PC-9 (cell line): ENCODE measurements at places on chromosomes 4 and X. TPM values are rescaled to one million over a fixed set of nuclear protein-coding genes. Genes with fewer than 3 reads are reported as not detected.

DNA sequence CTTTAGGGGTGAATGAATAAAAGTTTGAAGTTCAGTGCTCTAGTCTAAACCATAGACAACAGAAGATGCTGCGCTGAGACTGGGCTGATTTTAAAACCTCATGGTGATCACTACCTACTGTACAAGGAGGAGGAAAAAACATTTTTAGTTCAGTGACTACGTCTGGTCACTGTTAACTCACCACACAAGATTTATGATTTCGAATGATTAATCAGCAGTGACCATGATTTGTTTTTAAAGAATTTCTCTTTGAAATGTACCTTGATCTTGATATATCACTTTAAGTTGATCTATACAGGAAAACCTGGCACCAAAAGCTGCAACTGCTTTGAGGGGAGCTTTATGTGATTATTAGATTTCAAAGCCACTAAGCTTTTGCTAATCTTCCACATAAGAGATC, 286.3 kb downstream of the PDGFC start:
- DNase-seq = no peak

DNA sequence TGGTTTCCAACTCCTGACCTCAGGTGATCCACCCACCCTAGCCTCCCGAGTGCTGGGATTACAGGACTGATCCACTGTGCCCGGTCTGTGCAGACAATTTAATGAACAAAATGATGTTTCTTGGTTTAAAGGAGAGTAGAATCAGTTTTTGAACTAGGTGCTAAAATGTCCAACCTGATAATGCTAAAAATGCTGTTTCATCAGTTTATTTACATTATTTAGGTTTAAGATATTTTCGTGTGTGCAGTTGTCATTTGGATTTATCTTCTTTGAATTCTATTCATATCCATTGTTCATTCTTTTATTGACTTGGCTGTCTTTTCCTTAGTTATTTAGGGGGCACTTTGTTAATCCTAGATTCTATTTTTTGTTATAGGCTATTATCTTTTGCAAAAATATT, 18.0 kb upstream of the GABRB1 start:
- no peak for DNase-seq

DNA sequence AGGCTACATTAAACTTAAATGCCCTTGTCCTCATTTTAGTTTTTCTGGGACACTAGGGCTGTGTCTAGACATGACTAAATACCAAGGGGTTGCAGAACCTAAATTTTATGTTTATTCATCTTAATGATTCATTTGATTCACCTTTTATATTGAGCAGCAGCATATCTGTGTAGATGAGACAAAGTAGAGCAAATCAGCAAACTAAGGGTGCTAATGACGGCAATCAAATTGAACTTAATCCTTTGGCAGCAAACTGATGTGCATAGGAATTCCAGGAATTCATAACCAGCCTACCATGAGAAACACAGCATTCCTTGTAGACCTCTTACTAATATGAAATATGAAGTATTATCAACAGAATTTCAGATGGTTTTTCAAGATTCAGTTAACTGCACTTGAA, 25.1 kb downstream of the EPHA5 start:
- no peak for DNase-seq

GRCh38 chrX:15804563-15804962, 14.3 kb downstream of the ZRSR2 start:
- DNase-seq = no peak

- no peak for DNase-seq
Measured at GRCh38 chrX:48540028-48540375, 488 bp downstream of the TBC1D25 start.

DNA sequence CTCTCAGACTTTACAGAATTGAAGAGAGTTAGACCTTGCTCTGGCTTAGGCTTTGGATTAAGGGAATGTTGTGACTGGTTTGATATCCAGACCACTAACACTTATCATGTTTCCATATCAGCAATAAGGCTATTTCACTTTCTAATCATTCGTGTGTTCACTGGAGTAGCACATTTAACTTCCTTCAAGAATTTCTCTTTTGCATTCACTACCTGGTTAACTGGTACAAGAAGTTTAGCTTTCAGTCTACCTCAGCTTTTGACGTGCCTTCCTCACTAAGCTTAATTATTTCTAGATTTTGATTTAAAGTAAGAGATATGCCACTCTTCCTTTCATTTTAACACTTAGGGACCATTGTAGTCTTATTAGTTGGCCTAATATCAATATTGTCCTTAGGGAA, 62.6 kb downstream of the CASP6 start:
- no peak for DNase-seq

The GRPR gene
- 1.1 TPM in 1 of 2 replicates, not detected in the other for total RNA-seq

DNA sequence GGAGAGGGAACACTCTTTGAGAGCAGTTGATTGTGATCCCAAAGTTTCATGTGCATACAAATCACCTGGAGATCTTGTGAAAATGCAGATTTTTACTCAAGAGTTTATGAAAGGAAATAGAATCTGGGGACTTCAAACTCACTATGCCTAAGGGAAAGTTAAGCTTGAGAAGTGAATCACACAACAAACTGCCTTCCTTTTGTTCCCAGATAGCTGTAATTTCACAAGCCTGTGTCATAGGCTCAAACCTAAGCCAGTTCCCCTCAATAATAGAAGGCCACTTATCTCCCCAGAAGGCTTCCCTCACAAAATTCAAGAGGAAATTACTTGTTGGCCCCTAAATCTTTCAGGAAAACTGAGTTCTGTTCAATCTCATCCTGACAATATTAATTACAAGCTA, 132.8 kb upstream of the MAGEB16 start:
- no peak for DNase-seq

GRCh38 chrX:16664626-16665025, 14.7 kb downstream of the S100G start:
- no peak for DNase-seq

- no peak for DNase-seq
Measured at GRCh38 chrX:113954297-113954696, 629.6 kb upstream of the HTR2C start.

- DNase-seq = no peak
Measured at GRCh38 chr4:8199594-8200301, 658 bp downstream of the SH3TC1 start.

DNA sequence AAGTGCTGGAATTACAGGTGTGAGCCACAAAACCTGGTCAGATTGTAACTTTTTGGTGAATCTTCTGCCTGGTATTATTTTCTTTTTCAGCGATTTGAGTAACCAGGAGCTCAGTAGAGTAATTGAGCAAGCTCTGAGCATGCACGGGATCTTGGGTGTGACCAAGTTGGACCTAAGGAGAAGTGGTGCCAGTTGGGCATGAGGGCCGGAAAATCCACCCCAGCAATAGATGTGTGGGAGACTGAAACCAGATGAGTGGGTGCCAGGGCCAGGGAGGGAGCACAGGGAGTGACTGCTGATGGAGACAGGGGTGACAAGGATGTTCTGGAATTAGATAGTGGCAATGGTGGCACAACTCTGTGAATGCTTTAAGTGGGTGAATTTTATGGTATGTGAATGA, 3.7 kb upstream of the CCNQ start:
- no peak for DNase-seq
